ENCODE measurements at places on chromosomes 2 and 18.
A peak's percentile ranks its signal among the peaks of the same experiment; 100 is the strongest.

DNA sequence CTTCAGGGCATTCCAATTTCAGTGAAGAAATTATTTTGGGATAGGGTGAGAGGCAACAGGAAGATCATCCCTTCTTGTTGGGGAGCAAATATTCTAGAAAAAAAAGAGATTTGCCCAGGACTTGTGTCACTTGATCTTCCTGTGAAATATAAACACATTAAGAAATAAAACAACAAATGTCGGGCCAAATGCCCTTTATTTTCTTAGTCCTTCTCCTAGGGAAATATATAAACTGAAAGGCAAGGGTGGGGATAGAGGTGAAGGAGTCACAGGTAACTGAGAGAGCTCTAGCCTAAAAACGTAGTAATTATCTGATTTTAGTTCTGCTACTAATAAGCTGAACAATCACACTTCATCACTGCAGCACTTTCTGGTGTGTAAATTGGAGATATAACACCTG lies 104.6 kb upstream of the ACVR1C start:
- DNase-seq: no peak

- DNase-seq: no peak
Measured at GRCh38 chr18:63590373-63590772, 3.2 kb downstream of the SERPINB13 start.

GRCh38 chr18:31493171-31493570 lies 4.8 kb upstream of the DSG2 start:
- DNase-seq: no peak

DNA sequence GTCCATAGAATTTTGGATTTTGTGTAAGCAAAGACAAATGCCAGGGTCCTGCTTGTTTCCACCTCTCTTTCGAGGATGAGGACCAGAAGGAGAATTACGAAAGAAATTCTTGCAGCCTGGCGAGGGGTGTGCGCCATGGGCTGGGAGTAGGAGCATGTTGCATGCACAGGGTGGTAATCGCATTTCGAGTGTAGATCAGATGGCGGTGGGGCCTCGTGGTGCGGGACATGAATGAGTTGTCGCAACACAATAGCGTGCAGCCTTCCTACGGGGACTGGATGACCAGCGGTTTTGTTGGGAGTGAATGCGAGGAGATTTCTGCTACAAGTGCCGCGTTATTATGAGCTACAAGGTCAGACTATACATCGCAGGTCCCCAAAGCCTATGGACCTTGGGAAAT lies 4.2 kb upstream of the EN1 start:
- no peak for DNase-seq

DNA sequence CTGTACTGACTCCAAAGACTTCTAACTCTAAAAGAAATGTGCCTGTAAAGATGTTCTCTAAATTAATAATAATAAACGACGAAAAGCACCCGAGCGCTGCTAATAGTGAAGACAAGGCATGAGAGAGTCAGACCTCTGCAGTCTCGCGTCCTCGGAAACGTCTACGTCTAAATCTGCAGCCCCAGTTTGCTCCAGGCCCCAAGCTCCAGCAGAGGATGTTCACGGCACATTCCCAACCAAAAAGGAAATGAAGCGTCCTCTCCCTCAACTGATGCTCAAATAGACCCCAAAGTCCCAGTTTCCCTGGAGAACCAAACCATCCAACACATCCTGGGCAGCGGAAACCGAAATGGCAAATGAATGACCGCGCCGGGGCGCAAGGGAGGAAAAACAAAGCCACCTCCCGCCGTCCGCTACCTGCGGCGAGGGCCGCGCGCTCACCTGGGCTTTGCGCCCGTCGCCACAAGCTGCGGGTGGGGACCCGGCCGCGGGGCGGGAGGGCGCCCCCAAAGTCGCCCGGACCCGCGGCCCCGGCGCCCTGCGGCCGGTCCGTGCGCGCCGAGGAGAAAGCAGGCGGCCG lies 47.1 kb upstream of the CCDC150 start:
- DNase-seq: peak; percentile 29

DNA sequence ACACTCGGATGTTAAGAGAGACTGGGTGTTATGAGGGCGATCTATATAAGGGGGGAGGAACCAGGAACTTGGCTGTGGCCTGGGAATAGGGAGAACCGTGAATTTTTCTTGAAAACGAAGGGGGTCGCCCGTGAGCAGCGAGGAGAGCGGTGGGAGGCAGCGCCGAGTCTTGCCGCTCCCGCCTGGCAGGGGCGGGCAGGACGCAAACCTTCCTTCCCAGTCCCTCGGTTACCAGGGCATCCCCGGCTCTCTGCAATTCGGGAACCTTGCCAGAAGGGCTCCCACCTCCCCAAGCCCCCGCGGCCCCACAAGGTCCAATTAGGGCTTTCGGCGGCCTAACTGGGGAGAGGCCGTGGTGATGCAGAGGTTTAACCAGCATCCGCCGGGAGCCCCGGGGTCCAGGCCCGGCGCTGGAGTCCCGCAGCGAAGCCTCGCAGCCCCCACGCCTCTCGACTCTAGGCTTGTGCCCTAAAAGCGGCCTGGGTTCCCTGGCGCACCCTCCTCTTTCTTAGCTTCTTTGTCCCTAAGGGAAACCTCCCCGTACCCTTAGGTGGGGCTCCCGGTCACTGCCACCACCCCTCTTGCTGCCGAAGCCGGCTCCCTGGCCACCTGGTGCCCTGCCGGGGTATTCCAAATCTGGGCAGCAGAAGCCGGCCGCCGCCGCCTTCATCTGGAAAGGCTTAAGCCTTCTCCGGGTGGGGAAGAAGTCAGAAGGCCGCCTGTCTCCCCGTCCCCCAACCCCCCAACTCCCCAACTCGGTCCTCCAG lies 680 bp upstream of the FHOD3 start:
- DNase-seq: peak; percentile 72

- DNase-seq: no peak
Measured at GRCh38 chr18:5393779-5394178, 98.3 kb upstream of the ZBTB14 start.

DNA sequence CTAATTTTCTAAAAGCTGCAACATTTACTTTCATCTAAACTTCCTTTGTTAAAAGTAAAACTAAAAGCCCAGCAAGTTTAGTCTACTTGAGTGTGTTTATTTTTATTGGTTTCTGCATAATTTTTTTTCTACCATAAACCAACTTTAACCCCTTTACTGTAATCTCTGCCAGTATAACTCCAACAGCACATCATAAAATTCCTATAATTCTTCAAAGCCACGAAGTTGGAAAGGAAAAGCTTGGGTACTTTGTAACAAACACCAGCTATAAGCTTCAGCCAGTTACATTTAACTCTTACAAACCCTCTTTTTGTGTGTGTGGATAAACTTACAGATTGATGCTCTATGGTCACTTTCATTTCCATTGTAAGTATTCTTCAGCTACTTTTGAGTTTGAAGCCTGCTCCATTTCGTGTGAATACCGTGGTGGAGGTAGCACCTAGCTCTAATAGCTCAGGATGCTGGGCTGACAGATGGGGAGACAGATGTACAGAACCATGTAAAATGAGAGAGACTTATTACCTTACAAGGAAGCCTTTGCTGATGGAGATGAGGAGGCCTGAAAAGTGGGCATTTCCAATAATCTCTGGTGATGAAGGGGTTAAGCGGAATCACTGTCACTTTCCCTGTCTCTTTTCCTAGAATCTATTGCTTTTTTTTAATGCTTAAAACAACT lies 42.5 kb downstream of the ZEB2 start:
- DNase-seq: no peak

Measured in heart left ventricle (tissue), 16 donors.